GM03348 (cell line): ENCODE measurements at places on chromosomes 7 and 10.

GRCh38 chr7:137687556-137688265 lies 159.1 kb downstream of the DGKI start:
- DNase-seq, result peak; percentile 54

DNA sequence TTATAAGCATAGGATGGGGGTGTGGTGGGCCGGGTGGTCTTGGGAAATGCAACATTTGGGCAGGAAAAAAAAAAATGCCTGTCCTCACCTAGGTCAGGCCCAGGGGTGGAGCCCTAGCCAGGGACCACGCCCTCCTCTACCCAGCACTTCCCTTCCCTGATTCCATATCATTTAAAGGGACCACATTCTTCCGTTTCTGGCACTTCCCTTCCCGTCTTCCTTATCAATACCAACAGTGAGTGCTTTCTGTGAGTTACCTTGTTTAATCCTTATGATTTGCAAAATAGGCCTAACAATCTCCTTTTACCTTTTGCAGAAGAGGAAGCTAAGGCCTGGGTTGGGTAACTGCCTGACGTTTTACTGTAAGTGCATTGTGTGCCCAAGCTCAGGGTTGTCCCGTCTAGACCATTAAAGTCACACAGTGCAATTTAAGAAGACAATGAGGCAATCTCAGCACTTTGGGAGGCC lies 16.7 kb upstream of the C10orf95 start:
- DNase-seq, result no peak

DNA sequence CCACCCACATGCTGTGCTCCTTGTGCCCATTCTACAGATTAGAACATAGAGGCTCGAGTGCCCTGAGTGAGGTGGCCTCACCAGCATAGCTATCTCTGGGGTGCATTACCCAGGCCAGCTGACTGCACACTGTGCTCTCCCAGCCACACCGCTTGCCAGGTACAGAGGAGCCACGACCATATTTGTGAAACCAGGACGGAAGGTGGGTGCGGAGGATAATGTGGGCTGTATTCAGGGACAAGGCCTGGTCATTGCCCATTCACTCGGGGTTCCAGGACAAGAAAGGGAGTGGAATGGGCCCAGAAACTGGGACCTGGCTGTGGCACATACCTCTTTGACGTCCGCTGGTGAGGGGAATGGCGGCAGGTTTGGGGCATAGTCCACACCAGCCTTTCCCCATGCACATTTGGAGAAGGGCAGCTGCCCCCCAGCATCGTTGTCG lies 236.0 kb downstream of the TNS3 start:
- no peak for DNase-seq

DNA sequence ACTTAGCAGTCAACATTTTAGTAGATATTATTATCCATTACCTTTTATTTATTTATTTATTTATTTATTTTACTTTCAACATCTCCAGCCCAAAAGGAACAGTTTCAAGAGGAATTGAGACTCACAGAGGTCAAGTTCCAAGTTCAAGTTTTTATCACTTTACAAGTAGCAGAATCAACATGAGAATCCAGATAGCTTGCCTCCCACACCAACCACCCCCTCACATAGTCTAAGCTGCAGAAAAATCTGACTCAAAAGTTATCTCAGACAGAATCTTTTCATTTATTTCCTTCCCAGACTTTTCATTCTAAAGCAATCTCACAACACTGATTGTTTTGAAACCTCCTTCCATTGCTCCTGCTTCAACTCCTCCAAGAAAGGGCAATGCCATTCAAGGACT lies 129.6 kb downstream of the GRM3 start:
- DNase-seq, result no peak

DNA sequence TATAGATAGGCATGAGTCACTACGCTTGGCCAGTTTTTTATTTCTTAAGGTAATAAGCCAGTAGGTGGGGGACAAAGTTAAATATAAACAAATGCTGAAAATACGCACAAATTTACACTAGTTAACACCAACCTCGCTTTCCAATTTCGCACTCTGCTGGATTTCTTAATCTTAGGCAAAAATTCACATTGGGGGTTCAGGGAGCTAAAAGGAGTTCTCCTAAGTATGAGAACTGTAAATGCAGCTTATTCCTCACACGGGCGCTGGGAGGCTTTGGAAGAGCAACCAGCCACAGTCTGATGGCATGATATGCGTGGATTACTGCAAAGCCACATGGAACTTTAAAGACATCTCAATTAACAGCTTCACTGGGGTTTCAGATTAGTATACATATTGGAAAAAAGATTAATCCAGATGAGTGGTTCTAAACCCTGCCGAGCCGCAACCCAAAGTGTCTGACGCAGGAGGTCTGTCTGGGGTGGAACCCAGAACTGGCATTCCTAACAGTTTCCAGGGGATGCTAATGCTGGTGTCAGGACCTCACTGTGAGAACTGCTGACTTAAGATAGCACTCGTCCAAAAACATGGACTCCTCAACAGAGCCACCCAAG lies 16.2 kb downstream of the TNS3 start:
- DNase-seq, result no peak

- DNase-seq, result no peak
Observed at GRCh38 chr7:151697942-151698341, 178.2 kb upstream of the RHEB start.

DNA sequence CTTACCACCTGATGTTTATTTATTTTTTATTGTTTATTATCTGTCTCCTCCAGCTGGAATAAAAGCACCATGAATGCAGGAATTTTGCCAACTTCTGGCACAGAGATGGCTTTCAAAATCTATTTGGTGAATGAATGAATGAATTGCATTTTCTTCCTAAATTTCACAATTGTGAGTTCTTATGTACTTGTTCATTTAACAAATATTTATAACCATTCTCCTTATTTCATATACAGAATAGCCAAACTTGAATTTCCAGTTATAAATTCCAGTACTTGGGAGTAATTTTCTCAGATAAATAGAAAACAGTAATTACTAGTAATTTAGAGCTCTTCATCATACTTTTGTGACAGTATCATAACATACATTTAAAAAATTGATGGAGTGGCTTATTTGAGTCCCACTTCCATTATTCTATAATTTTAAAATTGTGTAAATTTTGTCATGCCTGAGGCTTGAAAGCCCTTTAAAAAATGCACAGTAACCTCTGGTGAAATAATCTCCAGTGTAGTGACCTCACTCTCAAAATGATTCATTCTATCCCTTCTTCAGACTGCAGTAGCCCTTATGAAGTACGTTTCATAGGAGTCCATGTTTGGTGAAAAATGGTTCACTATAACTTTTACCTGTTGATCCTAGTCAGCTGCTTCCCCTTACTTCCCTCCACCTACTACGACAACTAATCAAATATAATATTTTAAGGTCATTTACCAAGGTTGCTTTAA lies 40.0 kb upstream of the SRI start:
- no peak for DNase-seq

- DNase-seq, result no peak
Observed at GRCh38 chr10:44325157-44325556, 59.7 kb downstream of the CXCL12 start.

GRCh38 chr10:114239994-114240345 lies 916 bp downstream of the VWA2 start:
- no peak for DNase-seq

DNA sequence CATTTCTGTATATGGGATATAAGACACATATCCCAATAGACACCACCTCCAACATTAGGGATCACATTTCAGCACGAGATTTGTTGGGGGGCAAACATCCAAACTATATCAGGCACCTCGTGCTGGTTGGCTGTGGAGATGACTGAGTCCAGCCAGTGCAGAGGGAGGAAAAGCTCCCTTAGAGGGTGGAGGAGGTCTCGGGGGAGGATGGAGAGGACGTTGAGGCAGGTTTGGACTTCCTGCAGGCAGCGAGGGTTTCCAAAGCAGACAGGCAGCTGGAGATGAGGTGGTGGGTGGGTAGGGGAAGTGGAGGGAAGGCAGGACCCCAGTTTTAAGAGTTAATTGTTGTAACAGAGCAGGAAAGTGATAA lies 56.7 kb downstream of the EEPD1 start:
- DNase-seq, result no peak
